ENCODE measurements at places on chromosomes 6 and 20.

- DNase-seq: no peak
These were observed 14.9 kb downstream of the FGD2 start for GRCh38 chr6:37020381-37020780.

DNA sequence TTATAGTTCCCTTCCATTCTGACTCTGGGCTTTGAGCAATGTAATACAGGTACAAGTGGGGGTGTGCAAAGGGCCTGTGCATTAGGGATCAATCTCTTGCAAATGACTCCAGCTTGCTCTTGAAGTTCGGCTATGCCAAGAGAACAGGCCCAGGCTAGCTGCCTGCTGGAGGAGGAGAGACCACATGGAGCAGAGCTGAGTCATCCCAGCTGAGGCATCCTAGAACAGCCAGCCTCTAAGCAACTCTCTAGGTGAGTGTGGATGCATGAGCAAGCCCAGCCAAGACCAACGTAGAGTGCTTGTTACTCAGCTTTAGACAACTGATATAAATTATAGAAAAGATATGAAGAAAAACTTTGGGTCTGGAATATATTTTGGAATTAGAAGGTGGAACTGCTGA lies 47.6 kb upstream of the RBM24 start:
- DNase-seq: no peak

DNA sequence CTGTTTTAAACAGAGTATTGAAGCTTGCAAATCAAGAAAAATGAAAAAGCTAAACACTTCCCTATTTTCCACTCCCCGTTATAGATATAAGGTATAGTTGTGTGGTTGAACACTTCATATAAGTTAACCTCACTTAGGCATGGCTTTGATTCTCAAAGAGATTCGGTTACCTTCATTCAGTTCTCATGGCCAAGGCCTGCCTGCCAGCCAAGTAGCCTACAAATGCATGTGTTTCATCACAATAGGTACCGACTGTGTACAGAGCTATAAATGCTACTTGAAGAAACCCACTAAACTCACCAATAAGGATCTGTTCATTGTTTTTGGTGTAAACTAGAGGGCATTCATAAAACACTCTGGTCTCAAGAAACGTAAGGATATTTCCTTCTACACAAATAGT lies 27.8 kb downstream of the PM20D2 start:
- DNase-seq: no peak

- no peak for DNase-seq
These were observed 14.0 kb downstream of the GMDS start for GRCh38 chr6:2231438-2231837.

GRCh38 chr6:131628726-131629125 lies 684 bp upstream of the MED23 start:
- no peak for DNase-seq

- peak; percentile 25 for DNase-seq
These were observed 88.3 kb downstream of the DLL1 start for GRCh38 chr6:170202416-170203135.

DNA sequence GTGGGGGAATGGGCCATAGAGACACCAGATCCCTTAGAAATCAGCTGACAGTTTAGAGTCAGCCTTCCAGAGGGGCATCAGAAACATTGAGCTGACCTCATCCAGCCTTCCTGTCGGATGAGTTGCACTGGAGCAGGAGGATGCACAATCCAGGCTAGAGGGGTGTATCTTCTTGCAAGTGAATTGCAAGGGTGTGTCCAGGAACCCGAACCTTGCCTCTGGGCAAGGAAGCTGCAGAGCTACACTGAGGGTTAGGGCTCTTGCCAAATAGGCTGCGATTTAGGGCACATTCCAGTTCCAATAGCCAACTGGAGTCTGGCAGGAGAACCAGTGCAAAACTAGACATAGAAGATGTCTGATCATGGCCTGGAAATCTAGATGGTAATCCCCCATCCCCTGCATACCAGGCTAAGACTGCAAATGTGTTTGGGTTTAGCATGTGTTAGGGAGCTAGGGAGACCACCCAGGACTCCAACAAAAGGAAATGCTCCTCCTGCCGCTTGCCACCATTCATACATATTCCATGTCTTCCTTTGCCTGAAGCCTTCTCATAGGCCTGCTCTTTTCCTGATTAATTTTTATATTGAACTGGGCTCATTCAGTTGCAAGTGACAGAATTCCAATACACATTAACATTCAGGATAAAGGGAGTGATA lies 6.3 kb upstream of the UTRN start:
- DNase-seq: no peak

DNA sequence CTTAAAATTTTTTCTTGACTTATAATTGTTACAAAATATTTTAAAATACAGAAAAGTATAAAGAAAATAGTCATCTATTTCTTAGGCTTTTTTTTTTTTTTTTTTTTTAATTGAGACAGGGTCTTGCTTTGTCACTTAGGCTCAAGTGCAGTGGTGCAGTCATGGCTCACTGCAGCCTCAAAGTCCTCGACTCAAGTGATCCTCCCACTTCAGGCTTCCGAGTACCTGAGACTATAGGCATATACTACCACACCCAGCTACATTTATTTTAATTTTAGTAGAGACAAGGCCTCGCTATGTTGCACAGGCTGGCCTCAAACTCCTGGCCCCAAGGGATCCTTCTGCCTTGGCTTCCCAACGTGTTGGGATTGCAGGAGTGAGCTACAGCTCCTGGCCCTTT lies 5.3 kb upstream of the ACAT2 start:
- DNase-seq: no peak

DNA sequence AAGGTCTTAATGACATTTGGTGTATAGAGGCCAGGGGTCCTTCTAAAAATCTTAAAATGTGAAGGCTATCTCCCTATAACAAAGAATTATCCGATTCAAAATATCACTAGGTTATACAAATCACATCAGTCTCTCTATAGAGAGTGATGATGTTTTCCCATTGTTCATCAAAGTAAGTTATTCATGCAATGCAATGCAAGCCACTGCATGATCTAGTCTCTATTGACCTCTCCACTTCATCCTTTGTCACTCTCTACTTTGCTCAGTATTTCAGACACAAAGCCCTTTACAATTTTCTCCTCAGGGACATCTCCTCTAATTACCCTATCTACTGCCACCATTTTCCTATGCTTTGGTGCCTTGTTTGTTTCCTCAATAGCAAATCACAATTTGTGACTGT lies 628.0 kb downstream of the HTR1B start:
- no peak for DNase-seq

- DNase-seq: no peak
These were observed 418.5 kb downstream of the LMBRD1 start for GRCh38 chr6:69378326-69378725.

GRCh38 chr6:157487110-157487773 lies 106.3 kb downstream of the ZDHHC14 start:
- DNase-seq: no peak

GRCh38 chr6:110287462-110288341 lies 70.4 kb downstream of the METTL24 start:
- DNase-seq: no peak

- DNase-seq: no peak
These were observed 121.1 kb downstream of the PLEKHG1 start for GRCh38 chr6:150720774-150721233.

GRCh38 chr6:113597231-113597583 lies 259.9 kb upstream of the MARCKS start:
- no peak for DNase-seq

- DNase-seq: no peak
These were observed 61.5 kb downstream of the RREB1 start for GRCh38 chr6:7169296-7169721.

- DNase-seq: no peak
These were observed 54.8 kb downstream of the DACT2 start for GRCh38 chr6:168264593-168265335.

GRCh38 chr20:49230561-49231133 lies 11.4 kb downstream of the DDX27 start:
- DNase-seq: peak; percentile 73

- DNase-seq: no peak
These were observed 60.1 kb downstream of the SLX4IP start for GRCh38 chr20:10495173-10495572.

GRCh38 chr6:52403627-52404026 lies 16.5 kb upstream of the EFHC1 start:
- no peak for DNase-seq

GRCh38 chr20:2618815-2619214 lies 33.6 kb upstream of the NOP56 start:
- DNase-seq: no peak

GRCh38 chr20:57888591-57888990 lies 178.8 kb upstream of the PMEPA1 start:
- DNase-seq: peak; percentile 12

DNA sequence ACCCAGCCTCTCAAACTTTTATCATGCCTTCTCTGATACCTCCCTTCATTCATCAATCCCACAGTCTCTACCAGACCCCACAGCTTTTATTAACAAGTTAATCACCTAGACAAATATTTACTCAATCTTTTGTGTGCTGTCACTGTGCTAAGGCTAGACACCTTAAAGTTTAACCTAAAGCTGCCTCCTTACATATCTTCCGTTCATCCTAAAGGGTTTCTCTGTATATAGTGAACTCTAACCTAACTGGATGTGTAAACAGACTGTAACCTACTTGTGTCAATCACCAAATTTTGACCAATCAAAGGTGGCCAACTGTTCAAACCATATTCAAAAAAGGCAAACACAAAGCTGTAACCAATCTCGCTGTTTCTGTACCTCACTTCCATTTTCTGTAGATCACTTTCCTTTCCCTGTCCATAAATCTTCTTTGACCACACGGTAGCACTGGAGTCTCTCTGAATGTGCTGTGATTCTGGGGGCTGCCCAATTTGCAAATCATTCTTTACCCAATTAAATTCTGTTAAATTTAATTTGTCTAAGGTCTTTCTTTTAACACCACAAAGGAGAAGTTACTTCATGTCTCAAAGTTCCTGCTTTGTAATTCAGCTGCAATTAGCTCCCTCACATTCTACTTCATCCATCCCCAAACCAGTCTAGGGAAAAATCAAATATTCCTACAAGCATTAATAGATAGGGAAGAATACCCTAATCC lies 72.5 kb downstream of the ARHGAP18 start:
- DNase-seq: no peak

GRCh38 chr6:113364766-113365165 lies 492.4 kb upstream of the MARCKS start:
- DNase-seq: no peak

- no peak for DNase-seq
These were observed 35.5 kb downstream of the DHX35 start for GRCh38 chr20:38997622-38998021.

GRCh38 chr6:39855356-39855995 lies 63.3 kb downstream of the DAAM2 start:
- DNase-seq: no peak

DNA sequence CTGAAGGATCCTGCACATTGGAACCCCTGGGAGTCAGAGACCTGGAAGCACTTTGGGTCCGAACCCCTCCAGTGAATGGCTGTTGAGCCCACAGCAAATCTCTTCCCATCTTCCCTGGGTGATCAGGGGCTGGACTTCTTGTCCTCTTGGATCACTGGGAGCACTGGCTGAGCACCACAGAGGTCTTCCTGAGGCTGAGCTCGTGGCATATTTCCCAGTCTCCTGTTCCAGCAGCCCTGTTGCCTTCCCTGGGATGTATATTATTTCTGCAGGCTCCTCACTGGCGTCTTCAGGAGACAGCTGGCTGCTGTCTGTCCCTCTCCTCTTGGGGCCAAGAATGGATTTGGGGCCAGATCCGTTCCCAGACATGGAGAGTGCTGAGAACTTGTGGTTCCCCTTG lies 43.4 kb downstream of the PTK7 start:
- peak; percentile 56 for DNase-seq

- DNase-seq: no peak
These were observed 32.2 kb downstream of the CARMIL1 start for GRCh38 chr6:25311331-25311840.

DNA sequence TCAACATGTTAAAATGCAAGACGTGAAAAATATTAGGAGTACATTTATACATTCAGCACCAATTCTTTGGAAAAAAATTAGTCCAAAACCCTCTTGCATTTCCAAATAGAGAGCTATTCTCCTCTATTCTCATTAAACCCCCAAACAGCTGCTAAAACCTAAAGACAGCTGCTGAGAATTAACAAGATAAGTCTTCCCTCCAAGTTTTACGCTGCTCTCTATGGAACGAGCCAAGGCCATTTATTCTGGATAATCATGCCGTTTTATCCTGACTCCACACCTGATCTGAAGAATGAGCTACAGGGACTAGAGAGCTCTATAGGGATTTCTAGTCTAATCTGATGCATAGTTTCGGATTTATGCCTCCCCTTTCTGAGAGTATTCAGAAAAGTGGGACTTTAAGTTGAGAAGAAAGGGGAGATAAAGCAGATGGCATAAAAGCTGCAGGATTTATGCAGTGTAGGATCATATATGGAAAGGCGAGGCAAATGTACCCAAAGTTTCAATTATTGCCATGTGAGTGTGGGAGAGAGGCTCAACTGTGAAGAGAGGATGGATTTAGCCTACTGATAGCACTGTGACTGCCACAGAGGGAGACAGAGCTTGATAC lies 64.7 kb upstream of the HS3ST5 start:
- DNase-seq: no peak

GRCh38 chr6:39812853-39813533 lies 20.8 kb downstream of the DAAM2 start:
- DNase-seq: peak; percentile 77

- no peak for DNase-seq
These were observed 101.8 kb downstream of the COL21A1 start for GRCh38 chr6:56145616-56146015.

DNA sequence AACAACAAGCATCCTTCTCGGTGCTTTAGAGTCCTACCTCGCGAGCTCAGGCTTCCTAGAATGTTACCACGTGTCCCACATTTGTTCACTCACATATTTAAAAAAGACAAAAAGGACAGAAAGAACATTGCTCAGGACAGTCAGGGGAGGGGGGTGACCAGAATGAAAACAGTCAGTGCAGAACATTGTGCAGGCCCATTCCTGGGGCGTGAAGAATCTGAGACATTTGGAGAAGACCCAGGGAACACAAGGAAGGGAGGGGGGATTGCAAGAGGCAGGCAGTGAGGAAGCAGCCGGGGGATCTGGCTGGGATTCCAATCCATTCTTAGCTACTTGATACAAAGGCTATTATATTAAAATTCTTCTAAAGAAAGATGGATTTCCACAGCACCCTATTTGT lies 270.4 kb upstream of the CITED2 start:
- DNase-seq: no peak

GRCh38 chr6:41428336-41428995 lies 93.1 kb downstream of the NCR2 start:
- peak; percentile 84 for DNase-seq

DNA sequence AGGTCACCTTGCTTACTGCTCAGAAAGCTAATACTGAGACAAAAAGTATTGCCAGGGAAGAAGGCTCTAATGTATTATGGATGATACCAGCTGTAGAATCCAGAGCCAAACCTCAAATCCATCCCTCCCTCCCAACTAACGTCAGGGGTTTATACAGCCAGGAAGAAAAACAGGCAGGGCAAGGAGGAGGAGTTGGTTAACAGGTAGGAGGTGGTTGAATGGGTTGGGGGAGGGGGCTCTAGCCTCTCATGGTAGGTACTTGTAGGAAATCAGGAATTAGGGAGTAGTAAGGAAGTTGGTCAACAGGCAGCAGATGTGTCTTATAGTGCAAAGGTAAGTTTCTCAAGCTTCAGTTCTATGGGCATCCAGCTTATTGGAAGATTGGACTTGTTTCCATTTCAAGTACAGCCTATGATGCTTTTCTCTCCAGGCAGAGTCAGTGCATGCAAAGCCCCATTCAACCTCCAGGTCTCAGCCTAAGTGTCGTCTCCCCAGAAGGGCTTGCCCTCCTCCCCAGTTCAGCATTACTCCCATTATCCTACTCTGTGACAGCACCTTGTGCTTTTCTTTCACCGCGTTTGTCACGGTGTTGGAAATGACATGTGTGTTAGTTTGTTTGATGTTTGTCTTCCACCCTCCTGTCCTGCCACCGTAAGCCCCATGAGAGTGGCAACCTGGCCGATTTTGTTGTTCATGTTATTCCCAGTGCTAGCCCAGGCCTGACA lies 38.1 kb downstream of the PNLDC1 start:
- DNase-seq: no peak
